ENCODE measurements at places on chromosomes 5 and 9.

DNA sequence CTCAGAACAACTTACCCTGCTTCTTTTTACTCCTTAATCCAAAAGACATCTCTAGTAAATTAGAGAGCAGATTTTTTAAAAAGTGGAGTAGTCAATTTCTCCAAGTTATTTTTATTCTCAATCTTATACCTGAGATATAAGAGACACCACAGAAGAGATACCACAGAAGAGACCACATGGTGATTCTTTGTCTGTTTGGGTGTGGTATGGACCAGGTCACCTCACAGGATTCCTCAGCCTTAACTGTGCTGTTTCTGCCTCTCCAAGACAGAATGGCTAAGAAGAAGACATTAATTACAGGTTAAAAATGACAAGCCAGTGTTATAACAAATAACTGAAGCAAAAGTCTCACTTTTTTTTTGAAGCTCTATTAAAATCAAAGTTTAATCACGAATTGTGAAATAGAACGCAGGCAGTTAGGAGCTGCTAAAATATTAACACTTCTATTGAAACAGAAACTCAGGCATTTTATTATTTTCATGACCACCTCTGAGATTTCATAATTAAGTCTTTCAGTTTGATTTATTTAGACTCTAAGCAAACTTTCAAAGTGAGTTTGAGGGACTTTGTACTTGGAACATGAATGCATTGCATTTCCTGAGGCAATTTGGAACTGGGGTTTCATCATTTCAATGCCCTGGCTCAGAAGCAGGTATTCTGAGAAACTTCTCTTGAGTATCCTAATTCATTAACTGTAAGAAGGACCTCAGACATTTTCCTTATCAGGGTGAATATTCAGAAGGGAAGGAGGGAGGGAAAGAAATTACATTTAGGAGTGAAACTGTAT lies 280.7 kb downstream of the KCTD16 start:
- no peak for DNase-seq

DNA sequence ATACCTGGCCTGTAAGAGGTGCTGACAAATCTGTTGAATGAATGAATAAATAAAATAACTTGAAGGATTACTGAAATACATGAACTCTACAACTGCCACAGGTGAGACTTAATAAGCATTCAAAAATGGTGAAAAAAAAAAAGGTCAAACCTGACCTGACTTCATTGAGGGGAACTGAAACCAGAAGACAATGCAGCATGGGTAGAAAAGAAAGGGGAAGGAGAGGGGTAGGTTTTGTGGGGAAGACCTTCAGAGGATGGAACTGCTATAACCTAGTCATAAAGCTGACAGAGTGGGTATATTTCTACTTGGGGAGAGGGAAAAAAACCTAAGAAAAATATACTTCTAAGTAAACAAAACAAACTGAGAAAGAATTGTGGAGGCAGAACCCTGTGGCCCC lies 56.6 kb downstream of the RASEF start:
- no peak for DNase-seq

- DNase-seq: no peak
These were observed 529 bp upstream of the NRARP start for GRCh38 chr9:137302449-137303150.

- peak; percentile 15 for DNase-seq
These were observed 1755.8 kb upstream of the WWC1 start for GRCh38 chr5:166535641-166536040.

GRCh38 chr9:117596678-117597077 lies 107.5 kb upstream of the TLR4 start:
- peak; percentile 43 for DNase-seq

DNA sequence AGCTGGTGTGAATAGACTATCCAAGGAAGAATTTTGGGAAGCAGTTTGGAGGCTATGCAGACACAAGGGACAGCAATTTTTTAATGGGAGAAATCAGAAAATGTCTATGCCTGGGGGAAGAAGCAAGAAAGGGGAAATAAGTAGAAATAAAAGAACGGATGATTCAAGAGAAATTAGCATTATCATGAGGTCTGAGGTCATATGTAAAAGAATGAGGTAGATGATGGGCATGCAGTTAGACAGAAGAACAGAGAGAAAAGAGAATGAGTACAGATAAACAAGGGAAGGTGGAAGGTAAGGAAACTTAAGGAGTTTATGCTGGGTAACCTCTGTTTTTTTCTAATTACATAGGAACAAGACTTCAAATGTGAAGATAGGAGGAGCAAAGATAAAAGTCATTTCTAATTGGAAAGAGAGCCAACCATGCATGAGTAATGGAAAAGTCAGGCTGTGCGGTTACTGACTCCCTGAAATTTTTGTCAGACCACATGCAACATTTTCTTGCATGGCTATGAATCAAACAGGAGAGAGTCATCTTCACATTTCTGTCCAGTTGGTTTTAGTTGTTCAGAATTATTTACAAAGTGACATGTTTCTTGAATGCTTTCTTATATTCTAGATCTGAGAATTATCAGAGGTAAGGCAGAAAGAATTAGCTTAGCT lies 101.0 kb upstream of the PIK3R1 start:
- no peak for DNase-seq

DNA sequence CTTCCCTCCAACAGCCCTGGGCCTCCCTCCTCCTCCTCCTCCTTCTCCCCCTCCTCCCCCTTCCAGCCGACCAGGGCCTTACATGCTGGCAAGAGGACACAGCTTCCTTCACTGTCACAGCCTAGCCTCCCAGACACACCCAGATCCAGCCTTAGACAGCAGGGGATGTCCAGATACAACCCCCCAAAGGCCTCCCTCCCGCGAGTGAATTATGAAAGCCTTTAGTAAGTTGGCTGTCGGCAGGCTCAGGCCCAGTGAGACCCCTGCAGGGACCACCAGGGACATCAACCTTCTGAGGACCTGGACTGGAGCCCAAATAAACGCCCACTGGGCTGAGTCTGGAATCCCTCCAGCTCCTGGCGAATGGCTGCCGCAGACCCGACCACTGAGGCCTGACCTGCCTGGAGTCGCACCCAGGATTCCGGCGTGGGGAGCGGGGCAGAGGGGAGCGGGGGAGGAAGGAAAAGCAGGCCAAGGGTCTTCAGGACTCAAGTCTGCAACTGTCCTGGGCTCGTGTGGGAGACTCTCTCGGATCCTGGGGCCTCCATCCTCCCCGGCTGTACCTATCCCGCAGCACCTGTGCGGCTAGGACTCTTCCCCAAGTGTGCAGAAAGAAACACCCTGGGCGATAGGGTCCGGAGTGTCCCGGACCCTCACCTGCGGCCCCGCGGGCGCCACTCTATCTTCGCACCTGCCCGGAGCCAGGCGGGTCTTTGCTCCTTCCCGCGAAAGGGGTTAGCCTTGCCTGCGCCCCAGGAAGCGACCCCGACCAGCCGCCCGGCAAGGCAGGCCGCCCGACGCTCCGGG lies 705 bp downstream of the SEPTIN8 start:
- DNase-seq: peak; percentile 29

DNA sequence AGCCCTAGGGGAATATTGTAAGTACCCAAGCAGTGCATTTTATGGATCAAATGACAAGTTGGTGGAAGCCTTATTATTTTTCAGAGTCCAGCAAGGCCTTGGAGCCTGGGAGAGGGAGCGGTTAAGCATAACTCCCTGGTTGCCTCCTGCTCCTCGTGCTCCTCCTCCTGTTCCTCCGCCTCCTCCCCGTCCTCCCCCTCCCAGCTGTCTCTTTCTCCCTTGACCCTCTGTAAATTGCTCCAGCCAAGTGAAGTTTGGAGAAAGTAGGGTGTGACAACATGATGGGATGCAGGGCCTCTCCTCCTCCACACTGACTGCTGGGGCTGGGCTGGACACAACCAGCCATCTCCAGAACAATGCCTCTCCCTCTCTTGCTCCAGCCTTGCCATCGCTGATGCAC lies 586.9 kb downstream of the CCDC171 start:
- no peak for DNase-seq

GRCh38 chr9:108149326-108149725 lies 659.8 kb upstream of the KLF4 start:
- DNase-seq: no peak

DNA sequence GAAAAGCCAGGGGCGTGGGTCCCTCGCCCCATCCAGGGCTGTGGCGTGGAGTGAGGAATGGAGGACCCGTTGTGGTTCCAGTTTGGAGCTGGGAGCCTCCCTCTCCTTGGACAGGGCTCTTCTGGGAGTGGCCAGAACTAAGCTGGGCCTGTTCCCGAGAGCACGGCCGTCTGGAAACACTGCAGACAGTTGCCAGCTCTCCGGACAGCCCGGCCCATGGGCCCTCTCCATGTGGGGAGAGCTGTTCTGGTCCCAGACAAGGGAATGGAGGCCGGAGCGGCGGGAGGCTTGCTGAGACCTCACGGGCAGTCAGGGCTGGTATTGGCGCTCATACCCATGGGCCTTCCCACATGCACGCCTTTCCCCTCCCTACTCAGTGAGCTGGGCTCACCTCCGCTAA lies 45.2 kb upstream of the FCN2 start:
- no peak for DNase-seq

- DNase-seq: no peak
These were observed 307.9 kb downstream of the SPOCK1 start for GRCh38 chr5:137191179-137191578.

DNA sequence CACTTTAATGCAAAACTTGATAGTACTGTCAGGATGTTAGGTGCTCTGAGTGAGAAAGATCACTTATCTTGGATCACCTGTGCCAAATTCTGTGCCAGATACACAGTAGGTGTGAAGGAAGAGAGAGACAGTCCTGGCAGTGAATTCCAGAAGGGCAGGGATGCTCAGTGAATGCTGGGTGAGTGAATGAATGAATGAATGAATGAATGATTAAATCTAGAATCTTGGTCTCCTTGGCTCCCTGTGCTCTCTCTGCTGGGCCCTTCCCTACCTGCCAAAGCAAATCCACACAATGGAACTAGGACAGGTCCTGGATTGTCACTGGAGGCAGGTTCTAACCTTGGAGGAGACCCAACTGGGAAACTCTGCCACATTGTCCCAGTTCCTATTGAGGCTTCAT lies 117.5 kb upstream of the CXCL14 start:
- DNase-seq: no peak

- DNase-seq: no peak
These were observed 45.9 kb upstream of the CDH18 start for GRCh38 chr5:20033881-20034280.

DNA sequence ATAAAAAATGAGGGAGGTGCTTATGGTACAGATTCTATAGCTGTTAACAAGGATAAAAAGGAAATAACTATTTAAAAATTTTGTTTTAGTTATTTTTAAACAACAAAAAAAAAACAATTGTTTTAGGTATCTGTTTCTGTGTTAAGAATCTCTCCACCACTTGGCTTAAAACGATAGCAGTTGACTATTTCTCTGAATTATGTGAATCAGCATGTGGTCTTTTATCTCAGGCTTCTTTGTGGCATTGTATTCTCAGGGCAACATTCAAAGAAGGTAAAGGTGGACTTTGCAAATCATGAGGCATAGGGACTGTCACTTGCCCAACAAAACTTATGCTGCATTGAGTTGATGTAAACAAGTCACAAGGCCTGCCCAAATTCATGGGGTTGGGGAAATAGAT lies 55.2 kb downstream of the ERBIN start:
- no peak for DNase-seq

DNA sequence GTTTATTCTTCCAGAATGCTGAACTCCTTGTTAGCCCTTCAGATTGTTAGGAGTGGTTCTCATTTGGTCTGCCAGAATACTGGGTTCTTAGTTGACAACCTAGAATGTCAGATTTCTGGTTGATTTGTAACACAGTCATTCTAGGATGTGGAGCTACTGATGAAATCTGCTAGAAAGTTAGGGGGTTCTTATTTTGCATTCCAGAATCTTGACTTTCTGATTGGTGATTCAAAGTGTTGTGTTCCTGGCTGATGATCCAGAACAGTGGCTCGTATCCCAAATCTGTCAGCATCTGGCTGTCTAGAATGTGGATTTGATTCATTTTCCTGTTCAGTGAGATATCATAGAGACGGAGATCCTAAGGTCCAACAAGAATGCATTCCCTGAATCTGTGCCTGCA lies 21.9 kb downstream of the PTGS1 start:
- DNase-seq: no peak

GRCh38 chr9:28001096-28001495 lies 427.8 kb upstream of the C9orf72 start:
- no peak for DNase-seq

GRCh38 chr5:132825033-132825833 lies 5.2 kb downstream of the SHROOM1 start:
- no peak for DNase-seq

- no peak for DNase-seq
These were observed 4.3 kb upstream of the EMB start for GRCh38 chr5:50445296-50445949.

GRCh38 chr9:7245976-7246580 lies 488.3 kb downstream of the KDM4C start:
- no peak for DNase-seq

DNA sequence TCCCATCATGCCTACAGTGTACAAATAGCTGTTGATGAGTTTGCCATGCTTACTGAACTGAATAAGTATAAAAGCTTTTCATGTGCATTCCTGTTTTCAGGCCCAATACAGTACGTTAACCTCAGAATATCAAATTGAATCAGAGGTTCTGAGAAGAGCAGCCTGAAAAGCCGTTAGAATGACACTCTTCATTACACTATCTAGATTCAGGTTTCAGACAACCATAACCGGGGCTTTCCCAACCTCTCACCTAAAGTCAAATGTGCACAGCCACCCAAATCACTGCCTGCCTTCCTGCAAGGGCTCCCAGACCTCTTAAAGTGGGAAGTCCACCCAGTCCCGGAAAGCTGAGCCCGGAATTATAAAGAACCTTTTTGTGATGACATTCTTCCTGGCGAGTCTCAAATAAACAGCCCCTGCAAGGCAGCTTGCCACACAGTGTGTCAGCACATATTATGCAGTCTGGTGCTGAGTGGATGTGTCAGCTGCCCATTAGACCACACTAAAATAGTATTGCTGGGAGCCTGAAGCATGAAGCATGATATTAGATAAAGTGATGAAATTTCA lies 245.8 kb downstream of the TLE4 start:
- no peak for DNase-seq

GRCh38 chr5:113524927-113525326 lies 11.4 kb downstream of the YTHDC2 start:
- no peak for DNase-seq

GRCh38 chr5:40754381-40755092 lies 1.2 kb downstream of the TTC33 start:
- peak; percentile 15 for DNase-seq

DNA sequence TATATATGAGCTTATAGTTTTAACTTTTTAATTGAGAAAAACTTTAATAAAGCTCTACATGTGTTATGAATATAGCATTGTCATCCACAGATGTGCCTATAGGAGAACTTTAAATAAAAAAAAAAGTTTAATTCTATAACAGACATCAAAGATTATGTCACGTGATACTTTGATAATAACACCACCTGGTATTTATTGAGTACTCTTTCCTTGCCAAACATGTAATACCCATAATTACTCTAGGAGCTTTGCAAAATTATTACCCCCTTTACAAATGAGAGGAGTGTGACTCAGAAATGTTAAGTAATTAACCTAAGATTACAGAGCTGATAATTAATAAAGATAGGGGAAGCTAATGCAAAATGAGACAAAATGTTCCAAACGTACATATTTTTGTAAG lies 43.0 kb downstream of the ITGA2 start:
- DNase-seq: no peak

GRCh38 chr9:18479405-18479804 lies 5.5 kb downstream of the ADAMTSL1 start:
- DNase-seq: no peak

- DNase-seq: no peak
These were observed 1.6 kb downstream of the SET start for GRCh38 chr9:128690684-128691034.

All from SHP77 (cell line).